ENCODE measurements at places on chromosomes 5 and 9. TPM values are rescaled to one million over a fixed set of nuclear protein-coding genes. Genes with fewer than 3 reads are reported as not detected.
A peak's percentile ranks its signal among the peaks of the same experiment; 100 is the strongest.

Gene STK32A
- polyA plus RNA-seq, result 0.39 TPM

- no peak for DNase-seq
Measured at GRCh38 chr9:32701321-32702022, 66.0 kb upstream of the TAF1L start.

DNA sequence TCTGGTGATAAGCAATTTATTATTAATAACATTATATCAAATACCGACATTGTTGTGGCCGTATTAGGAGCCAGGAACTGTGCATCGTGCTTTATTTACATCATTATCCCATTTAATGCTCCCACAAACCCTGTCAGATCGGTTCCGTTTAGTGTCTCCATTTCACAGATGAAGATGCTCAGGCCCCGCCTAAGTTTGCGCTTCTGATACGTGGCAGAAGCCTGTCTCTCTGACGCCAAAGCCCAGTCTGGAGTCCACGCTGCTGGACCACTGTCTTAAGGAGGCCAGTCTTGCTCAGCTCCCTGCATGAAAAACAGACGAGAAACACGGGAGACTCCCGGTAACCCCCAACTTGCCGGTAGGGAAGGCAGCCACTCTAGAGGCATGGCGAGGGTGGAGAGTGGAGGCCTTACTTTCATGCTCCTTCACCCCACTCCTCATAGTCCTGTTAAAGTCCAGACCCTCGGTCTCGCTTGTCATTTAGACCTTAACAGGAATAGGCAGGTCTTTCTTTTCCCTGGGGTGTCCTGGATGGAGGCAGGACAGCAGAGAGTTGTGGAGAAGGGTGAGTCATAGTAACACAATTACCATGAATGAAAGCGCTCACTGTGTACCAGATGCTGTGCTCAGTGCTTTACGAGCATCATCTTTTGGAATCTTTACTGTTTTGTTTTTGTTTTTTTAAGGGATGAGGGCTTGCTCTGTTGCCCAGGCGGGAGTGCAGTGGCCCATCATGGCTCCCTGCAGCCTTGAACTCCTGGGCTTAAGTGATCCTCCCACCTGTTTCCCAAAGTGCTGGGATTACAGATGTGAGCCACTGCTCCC, 872 bp downstream of the TXNDC15 start:
- peak; percentile 98 for DNase-seq

- peak; percentile 95 for DNase-seq
Measured at GRCh38 chr5:400282-401145, 42.5 kb upstream of the EXOC3 start.

- DNase-seq, result no peak
Measured at GRCh38 chr9:36922548-36922947, 111.5 kb downstream of the PAX5 start.

GRCh38 chr9:114434878-114435311, 47.1 kb upstream of the AKNA start:
- peak; percentile 43 for DNase-seq

GRCh38 chr5:43304525-43304924, 8.7 kb downstream of the HMGCS1 start:
- no peak for DNase-seq

GRCh38 chr5:180602481-180603075, 11.3 kb upstream of the SCGB3A1 start:
- no peak for DNase-seq
